ENCODE measurements at places on chromosomes 1 and 21.

DNA sequence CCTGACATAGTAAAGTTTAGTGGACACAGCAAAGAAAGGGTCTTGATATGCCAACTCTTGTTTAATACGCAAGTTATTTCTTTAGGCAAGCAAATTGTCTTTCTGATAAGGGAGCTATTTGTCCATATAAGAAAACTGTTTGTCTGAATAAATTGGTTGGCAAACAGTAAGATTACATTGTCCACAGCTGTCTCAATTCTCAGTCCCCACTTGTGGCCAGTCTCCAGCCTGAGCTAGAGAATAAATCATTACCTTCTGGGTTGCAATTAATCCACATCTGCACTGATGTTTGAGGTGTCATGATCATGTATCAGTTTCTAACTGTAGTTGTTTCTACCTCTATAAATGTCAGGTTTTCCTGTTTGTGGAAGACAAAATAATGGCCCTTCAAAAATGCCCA lies 60.0 kb upstream of the TNR start:
- DNase-seq: no peak

GRCh38 chr1:17437260-17437579 lies 2.3 kb downstream of the RCC2 start:
- no peak for DNase-seq

DNA sequence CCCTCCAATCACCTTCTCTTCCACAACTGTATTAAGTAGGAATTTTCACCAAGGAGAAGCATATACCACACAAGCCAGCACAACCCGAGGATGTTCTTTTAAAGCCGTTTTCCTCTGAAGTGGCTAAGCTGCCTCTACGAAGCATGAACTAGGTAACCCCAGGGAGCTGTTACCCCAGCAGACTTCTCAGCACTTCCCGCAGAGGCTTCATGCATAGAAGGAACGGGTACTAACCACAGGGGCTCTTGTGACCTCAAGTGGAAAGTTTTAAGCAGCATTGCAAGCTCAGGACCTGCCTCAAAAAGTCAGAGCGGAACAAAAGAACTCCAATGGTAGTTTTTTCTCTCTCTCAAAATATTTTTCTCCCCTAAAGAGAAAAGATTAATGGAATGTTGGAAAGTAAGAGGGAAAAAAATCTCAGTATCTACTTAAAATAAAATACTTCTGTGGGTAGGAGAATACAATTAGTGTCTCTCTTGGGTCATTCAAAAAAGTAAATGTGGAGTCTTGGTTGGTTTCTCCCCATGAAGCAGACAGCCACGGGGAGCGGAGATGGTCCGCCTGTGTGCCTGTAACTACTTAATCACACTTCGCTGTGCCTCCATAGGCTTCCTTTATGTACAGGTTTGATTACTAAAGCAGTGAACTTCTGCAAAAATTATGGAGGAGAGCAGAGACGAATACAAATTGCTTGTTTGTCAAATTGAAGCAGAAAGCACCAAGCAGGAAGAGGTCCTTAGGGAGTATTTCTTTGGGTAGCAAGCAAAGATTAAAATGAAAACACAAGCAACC lies 40.9 kb downstream of the STX6 start:
- DNase-seq: no peak

GRCh38 chr1:204564835-204565234 lies 48.6 kb downstream of the MDM4 start:
- no peak for DNase-seq

- no peak for DNase-seq
Observed at GRCh38 chr1:193525411-193525810, 339.0 kb upstream of the B3GALT2 start.

- no peak for DNase-seq
Observed at GRCh38 chr21:35753308-35753707, 307.0 kb downstream of the SETD4 start.

DNA sequence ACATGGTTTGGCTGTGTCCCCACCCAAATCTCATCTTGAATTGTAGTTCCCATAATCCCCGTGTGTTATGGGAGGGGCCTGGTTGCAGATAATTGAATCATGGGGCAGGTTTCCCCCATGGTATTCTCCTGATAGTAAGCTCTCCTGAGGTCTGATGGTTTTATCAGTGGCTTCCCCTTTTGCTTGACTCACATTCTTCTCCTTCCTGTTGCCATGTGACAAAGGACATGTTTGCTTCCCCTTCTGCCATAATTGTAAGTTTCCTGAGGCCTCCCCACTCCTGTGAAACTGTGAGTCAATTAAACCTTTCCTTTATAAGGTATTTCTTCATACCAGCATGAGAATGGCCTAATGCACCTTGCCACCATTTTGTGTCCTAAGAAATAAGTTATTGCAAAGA lies 415.0 kb downstream of the COL11A1 start:
- no peak for DNase-seq

DNA sequence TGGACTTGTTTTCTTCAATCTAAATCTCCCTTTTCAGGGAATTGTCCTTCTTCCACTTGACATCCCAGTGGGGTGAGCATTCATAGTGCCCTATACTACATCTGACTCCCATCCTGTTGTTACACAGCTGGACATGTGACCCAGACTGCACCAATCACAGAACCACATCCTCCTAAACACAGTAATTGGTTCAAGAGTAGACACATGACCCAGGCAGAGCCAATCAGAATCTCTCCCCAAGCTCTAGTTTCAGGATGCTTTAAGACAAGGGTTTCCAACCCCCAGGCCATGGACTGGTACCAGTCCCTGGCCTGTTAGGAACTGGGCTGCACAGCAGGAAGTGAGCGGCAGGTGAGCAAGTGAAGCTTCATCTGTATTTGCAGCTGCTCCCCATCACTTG lies 5.6 kb upstream of the DDOST start:
- DNase-seq: no peak
